ENCODE measurements at places on chromosomes 4 and X. TPM values are rescaled to one million over a fixed set of nuclear protein-coding genes. Genes with fewer than 3 reads are reported as not detected.

- no peaks in the 10 kb centered on the region for H3K4me1 ChIP-seq
These were observed 187.7 kb downstream of the UNC5C start for GRCh38 chr4:95360906-95361695.

DNA sequence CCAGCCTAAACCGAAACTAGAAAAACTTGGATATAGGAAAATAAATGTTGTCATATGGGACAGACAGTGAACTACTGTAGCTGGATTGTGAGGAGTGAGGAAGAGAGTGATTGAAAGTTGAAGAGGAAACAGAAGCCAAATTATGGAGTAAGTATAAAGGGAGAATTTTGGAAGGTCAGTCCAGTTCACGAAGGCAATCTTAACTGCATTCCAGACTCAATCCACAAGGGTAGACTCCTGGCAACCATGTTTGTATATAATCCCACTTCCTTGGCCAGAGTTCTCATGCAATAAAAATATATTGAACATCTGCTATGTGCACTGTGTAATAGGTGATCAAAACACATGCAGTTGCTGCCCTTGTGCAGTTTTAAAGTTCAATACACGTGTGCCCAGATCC, 58.6 kb upstream of the CAMK2D start:
- H3K27ac ChIP-seq = no peak overlapping the region
- no peak overlapping the region for H3K4me3 ChIP-seq
- DNase-seq = no peak

DNA sequence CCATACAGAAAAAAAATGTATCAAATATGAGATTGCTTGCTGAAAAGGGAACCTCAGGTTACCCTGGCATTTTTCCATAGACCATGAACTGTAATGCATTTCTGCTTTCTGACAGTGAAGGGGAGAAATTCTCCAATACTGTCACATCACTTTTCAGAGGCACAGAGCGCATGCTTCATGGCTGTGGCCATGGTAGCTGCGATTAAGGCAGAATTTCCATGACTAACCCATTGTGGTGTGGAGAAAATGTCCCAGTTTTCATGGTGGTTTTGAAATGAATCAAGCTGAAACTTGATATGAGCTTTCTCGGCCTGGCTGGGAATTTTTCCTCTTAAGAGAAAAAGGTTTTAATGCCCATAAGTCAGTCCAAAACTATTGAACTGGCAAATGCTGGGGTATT, 39.5 kb upstream of the MAP3K15 start:
- peaks cover 7% of the 10 kb centered on the region for H3K4me1 ChIP-seq
- H3K27me3 ChIP-seq = no peaks in the 10 kb centered on the region
- peak overlapping the region; percentile 8 for H3K27ac ChIP-seq
- H3K4me3 ChIP-seq = no peak overlapping the region

Gene COX7B2
- total RNA-seq = not detected

DNA sequence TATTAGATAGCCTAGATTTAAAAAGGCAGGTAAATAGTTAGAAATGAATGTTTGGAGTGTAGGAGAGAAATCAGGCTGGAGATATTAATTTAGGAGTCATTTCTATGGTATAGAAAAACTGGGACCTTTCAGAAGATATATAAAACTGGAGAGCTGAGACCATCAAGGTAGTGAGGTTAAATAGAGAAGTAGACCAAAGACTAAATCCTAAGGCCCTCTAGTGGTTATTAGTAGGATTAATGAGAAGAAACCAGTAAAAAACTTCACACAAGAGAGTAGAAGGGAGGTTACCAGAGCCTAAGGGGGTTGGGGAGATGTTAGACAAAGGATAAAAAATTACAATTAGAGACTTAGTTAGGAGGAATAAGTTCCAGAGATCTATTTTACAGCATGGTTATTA, 351.0 kb upstream of the SPANXN1 start:
- no peaks in the 10 kb centered on the region for H3K4me1 ChIP-seq
- no peak overlapping the region for H3K27ac ChIP-seq
- no peaks in the 10 kb centered on the region for H3K27me3 ChIP-seq

DNA sequence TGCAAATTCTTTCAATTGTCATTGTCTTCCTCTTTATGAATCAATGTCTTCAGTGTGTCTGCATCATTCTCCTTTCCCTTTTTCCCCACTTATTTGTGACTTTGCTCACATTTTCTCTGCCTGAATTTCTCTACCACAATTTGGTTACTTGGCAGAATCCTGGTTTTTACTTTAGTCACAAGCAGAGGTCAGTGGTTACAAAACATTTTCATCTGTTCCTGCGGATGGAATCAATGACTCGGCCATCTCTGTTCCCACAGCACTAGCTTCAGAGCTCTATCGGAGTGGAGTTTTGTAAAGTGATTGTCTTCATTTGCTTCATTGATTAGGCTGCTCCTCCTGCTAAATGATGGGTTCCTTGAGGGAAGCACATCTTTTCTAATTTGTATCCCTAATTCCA, 501.3 kb upstream of the AADAT start:
- no peaks in the 10 kb centered on the region for H3K36me3 ChIP-seq
- H3K27ac ChIP-seq = no peak overlapping the region
- no peak for DNase-seq
- no peaks in the 10 kb centered on the region for H3K4me1 ChIP-seq
- no peak overlapping the region for H3K4me3 ChIP-seq

- H3K27ac ChIP-seq = no peak overlapping the region
- H3K36me3 ChIP-seq = no peaks in the 10 kb centered on the region
- no peaks in the 10 kb centered on the region for H3K4me1 ChIP-seq
These were observed 8.4 kb downstream of the TMEM271 start for GRCh38 chr4:567457-568350.

Gene PABPC1L2A
- not detected for total RNA-seq

Gene P2RY8
- total RNA-seq = 61.3 TPM

Gene MGAT4D
- total RNA-seq = not detected

DNA sequence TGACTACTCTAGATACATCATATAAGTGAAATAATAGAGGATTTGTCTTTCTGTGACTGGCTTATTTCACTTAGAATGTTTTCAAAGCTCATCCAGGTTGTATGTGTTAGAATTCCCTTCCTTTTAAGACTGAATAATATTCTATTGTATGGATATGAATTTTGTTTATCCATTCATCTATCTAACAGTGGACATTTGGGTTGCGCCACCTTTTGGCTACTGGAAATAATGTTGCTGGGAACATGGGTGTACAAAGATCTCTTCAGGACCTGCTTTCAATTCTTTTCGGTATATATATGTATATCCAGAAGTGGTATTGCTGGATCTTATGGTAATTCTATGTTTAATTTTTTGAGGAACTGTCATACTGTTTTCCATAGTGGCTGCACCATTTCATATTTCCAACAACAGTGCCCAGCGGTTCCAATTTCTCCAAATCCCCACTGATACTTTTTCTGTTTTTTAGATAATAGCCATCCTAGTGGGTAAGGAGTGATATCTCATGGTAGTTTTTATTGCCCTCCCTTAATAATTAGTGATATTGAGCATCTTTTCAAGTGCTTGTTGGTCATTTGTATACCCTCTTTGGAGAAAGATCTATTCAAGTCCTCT, 3.4 kb upstream of the SCD5 start:
- no peak overlapping the region for H3K4me3 ChIP-seq
- peaks cover 9% of the 10 kb centered on the region for H3K4me1 ChIP-seq
- no peaks in the 10 kb centered on the region for H3K27me3 ChIP-seq
- no peak overlapping the region for H3K27ac ChIP-seq

Gene ART3
- total RNA-seq = not detected

All from GM12878 (cell line).